ENCODE measurements at places on chromosomes 2 and 18. TPM values are rescaled to one million over a fixed set of nuclear protein-coding genes. Genes with fewer than 3 reads are reported as not detected.

GRCh38 chr2:178111743-178112142, 494 bp upstream of the RBM45 start:
- peaks cover 29% of the 10 kb centered on the region for H3K4me1 ChIP-seq
- peaks cover 4% of the 10 kb centered on the region for H3K36me3 ChIP-seq
- peak overlapping the region; percentile 93 for H3K4me3 ChIP-seq
- DNase-seq: no peak
- peak overlapping the region; percentile 77 for H3K27ac ChIP-seq

DNA sequence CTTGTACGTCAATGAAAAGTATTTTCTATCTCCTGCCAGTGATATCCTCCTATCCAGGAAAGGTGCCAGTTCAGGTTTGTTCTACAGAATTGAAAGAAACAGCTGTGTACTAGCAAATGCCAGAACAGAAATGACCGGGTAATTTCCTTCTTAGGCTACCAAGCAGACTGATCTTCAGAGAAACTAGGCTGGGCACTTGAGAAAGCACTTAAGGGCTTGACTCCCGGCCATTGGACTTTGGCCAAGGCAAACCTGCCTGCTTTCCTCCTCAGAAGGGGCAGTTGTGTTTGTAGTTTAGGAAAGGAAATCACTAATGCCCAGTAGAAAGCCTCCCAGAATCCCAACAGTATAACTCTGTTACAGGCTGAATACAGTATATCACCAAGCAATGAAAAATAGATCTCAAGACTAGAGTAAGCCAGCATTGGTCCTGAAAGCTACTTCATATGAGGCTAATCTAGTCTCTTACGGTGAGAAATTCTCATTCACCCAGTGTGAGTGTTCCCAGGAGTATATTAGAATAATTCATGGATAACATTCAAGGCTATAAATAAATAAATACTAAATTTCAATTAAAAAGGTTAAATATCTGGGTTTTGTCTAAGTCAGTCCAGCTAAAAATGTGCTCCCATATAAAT, 43.0 kb upstream of the COL5A2 start:
- no peak overlapping the region for H3K4me3 ChIP-seq
- H3K4me1 ChIP-seq: peaks cover 4% of the 10 kb centered on the region

GRCh38 chr2:46180189-46180588, 117.0 kb upstream of the EPAS1 start:
- peaks cover 18% of the 10 kb centered on the region for H3K4me1 ChIP-seq
- H3K4me3 ChIP-seq: no peak overlapping the region
- no peaks in the 10 kb centered on the region for H3K27me3 ChIP-seq
- H3K27ac ChIP-seq: no peak overlapping the region

- H3K36me3 ChIP-seq: no peaks in the 10 kb centered on the region
- no peak overlapping the region for H3K27ac ChIP-seq
- H3K4me1 ChIP-seq: no peaks in the 10 kb centered on the region
- no peak overlapping the region for H3K4me3 ChIP-seq
- DNase-seq: no peak
- H3K27me3 ChIP-seq: peaks cover 5% of the 10 kb centered on the region
Measured at GRCh38 chr2:236998236-236998635, 87.5 kb upstream of the COPS8 start.

GRCh38 chr2:239093952-239094351, 246.1 kb downstream of the TWIST2 start:
- DNase-seq: no peak
- no peak overlapping the region for H3K27ac ChIP-seq
- no peaks in the 10 kb centered on the region for H3K36me3 ChIP-seq
- no peaks in the 10 kb centered on the region for H3K4me1 ChIP-seq
- H3K4me3 ChIP-seq: no peak overlapping the region

GRCh38 chr2:45010702-45011012, 1.4 kb upstream of the SIX2 start:
- no peak for DNase-seq
- peaks cover 77% of the 10 kb centered on the region for H3K27me3 ChIP-seq
- no peak overlapping the region for H3K27ac ChIP-seq
- peaks cover 17% of the 10 kb centered on the region for H3K4me1 ChIP-seq
- H3K36me3 ChIP-seq: no peaks in the 10 kb centered on the region

DNA sequence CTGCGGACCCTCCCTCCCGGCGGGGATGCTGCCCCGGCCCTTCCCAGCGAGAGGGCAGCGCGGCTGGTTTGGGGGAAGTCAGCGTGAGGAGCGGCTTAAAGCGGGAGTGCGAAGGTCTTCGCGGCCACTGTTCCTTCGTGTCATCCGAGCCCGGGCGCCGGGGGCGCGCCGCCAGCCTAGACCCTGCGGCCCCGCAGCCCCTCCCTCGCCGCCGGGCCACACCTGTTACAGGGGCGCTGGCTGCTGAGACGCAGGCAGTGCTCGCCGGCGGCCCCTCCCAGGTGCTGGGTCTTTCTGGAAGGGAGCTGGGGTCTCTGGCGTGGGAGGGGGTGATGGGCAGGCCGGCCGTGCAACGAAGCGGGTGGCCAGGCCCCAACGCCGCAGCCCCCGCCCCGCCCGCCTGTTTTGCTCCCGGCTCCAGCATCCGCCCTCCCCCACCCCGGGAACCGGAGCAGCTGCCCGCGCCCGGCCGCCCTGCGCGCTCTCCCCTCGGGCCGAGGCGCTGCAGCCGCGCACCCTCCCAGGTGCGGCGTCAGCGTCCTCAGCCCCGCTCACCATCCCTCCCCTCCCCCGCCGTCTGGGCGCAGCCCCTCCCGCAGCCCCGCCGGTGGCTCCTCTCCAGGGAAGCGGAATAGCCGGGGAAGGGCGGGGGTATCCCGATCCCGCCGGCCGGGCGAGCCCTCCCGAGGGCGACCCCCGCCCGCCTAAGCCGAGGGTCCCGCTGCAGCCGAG, 727 bp downstream of the KIF1A start:
- DNase-seq: no peak
- H3K4me1 ChIP-seq: peaks cover 12% of the 10 kb centered on the region
- no peak overlapping the region for H3K27ac ChIP-seq
- no peaks in the 10 kb centered on the region for H3K36me3 ChIP-seq
- peaks cover 44% of the 10 kb centered on the region for H3K27me3 ChIP-seq

DNA sequence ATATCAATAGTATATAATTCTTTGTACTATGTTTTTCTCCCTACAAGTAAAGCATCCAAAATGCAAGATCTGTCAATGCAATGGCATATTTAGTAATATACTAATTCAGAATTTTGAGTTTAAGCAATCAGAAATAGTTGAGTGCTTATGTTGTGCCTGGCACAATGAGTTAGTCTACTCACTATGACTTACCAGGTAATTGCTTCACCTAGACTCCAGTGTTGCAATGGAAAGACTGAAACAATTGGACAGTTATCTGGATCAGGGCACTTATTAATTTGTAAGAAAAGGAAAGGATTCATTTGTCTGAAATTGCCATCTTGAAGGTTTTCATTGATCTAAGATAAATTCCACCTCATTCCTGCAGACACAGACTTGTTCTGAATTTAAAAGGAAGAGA, 97.6 kb upstream of the TCF4 start:
- H3K36me3 ChIP-seq: no peaks in the 10 kb centered on the region
- no peaks in the 10 kb centered on the region for H3K27me3 ChIP-seq
- H3K4me3 ChIP-seq: no peak overlapping the region
- no peak overlapping the region for H3K27ac ChIP-seq

DNA sequence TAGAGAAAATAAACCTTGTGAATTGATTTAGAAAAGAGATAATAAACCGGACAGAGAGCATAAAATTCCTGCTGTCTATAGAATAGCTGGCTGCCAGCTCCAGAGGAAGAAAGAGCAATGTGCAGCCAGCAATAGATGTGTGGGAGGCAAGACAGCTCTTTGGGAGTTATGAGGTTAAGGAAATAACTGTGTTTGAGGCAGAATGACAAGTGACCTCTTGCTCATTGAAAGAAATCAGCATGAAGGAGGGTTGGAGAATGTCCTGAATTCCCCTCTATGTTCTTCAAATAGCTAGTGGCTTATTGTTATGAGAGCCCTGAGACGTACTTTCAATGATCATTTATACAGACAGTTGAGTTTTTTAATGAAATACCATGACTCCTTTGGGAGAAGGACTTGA, 1009.9 kb upstream of the NXPH2 start:
- H3K4me1 ChIP-seq: no peaks in the 10 kb centered on the region
- H3K27ac ChIP-seq: no peak overlapping the region
- DNase-seq: no peak
- H3K27me3 ChIP-seq: no peaks in the 10 kb centered on the region
- H3K4me3 ChIP-seq: no peak overlapping the region

DNA sequence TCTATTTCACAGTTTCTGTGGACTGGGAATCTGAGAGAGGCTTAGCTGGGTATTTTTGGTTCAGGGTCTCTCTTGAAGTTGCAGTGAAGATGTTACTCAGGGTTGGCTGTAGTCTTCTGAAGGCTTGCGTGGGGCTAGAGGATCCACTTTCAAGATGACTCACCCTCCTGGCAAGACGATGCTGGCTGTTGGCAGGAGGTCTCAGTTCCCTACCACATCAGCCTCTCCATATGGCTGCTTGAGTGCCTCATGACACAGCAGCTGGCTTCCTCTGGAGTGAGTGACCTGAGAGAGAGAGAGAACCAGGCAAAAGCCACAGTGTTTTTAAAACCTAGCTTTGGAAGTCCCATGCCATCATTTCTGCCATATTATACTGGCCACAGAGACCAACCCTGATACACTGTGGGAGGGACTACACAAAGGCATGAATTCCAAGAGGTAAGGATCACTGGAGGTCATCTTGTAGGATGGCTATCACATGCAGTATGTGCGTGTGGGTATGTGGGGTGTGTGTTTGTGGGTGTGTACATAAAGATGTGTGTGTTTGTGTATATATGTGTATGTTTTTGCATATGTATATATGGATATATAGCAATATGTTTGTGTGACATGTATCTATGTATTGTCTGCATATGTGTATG, 25.1 kb downstream of the DNPEP start:
- no peaks in the 10 kb centered on the region for H3K36me3 ChIP-seq
- H3K4me1 ChIP-seq: peaks cover 9% of the 10 kb centered on the region
- H3K27ac ChIP-seq: no peak overlapping the region
- no peak overlapping the region for H3K4me3 ChIP-seq
- peaks cover 16% of the 10 kb centered on the region for H3K27me3 ChIP-seq
- peak; percentile 37 for DNase-seq

DNA sequence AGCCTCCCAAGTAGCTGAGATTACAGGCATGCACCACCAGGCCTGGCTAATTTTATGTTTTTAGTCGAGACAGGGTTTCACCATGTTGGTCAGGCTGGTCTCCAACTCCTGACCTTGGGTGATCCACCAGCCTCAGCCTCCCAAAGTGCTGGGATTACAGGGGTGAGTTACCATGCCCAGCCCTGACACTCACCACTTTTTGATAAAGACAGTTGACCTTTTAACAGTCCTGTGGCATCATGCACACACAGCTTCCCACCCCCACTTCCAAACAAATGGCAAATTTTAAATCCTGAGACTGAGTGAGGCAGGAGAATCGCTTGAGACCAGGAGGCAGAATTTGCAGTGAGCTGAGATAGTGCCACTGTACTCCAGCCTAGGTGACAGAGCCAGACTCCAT, 6.2 kb upstream of the DNAJB2 start:
- H3K27ac ChIP-seq: no peak overlapping the region
- peaks cover 11% of the 10 kb centered on the region for H3K4me1 ChIP-seq
- H3K27me3 ChIP-seq: no peaks in the 10 kb centered on the region

The E2F6 gene
- total RNA-seq: 10.5 TPM

The HAAO gene
- 0.63 TPM for total RNA-seq

The CNGA3 gene
- not detected for total RNA-seq

The LHCGR gene
- total RNA-seq: not detected

The ANKRD30B gene
- total RNA-seq: not detected

The SERPINB11 gene
- total RNA-seq: not detected
